Islet precursor cell (in vitro differentiated cells): ENCODE measurements at places on chromosomes 16 and 17.

DNA sequence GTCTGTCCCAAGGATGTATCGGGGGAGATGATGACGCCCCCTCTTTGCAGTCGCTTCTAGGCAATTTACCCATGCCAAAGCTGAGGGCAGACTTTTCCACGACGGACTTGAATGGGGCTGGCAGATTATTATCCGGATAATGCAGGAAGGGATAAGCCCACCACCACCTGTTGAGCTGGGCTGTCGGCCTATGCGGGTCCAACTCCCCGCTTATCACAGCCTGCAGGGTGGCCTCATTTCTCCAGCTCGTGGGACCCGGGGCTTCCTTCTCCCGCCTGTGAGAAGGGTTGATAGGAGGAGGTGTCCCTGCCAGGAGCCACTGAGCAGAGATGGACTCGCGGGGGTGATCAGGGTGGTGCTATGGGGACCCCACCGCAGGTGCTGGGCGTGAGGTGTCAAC is 559 bp downstream of the CACNG5 start:
- DNase-seq, result no peak

- DNase-seq, result no peak
These were observed 228.8 kb downstream of the SEC14L1 start for GRCh38 chr17:77369544-77369971.

- no peak for DNase-seq
These were observed 17.8 kb upstream of the NAGLU start for GRCh38 chr17:42518046-42518754.

- no peak for DNase-seq
These were observed 3.4 kb upstream of the CLEC19A start for GRCh38 chr16:19282101-19282500.

- peak; percentile 98 for DNase-seq
These were observed at the start of gene TP53 for GRCh38 chr17:7687072-7687907. TP53 (minus strand) TSS chr17:7687490; CDS start chr17:7676594, 10,896 bp downstream.

GRCh38 chr16:29767062-29767461 is 11.0 kb upstream of the ZG16 start:
- no peak for DNase-seq

GRCh38 chr16:79229361-79229760 is 371.2 kb downstream of the MAF start:
- no peak for DNase-seq

DNA sequence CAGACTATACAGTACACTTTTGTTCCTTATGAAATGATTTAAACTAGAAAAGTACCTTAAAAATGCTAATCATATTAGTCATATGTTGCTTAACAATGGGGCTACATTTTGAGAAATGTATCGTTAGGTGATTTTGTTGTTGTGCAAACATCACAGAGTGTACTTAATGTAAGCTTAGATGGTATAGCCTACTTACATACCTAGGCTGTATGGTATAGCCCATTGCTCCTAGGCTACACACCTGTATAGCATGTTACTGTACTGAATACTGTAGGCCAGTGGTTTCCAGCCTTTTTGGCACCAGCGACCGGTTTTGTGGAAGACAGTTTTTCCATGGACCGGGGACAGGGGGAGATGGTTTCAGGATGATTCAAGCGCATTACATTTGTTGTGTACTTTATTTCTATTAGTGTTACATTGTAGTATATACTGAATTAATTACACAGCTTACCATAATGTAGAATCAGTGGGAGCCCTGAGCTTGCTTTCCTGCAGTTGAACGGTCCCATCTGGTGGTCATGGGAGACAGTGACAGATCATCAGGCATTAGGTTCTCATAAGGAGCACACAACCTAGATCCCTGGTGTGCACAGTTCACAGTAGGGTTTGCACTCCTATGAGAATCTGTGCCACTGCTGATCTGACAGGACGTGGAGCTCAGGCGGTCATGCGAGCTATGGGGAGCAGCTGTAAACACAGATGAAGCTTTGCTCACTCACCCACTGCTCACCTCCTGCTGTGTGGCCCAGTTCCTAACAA is 35.0 kb upstream of the MRC2 start:
- no peak for DNase-seq

DNA sequence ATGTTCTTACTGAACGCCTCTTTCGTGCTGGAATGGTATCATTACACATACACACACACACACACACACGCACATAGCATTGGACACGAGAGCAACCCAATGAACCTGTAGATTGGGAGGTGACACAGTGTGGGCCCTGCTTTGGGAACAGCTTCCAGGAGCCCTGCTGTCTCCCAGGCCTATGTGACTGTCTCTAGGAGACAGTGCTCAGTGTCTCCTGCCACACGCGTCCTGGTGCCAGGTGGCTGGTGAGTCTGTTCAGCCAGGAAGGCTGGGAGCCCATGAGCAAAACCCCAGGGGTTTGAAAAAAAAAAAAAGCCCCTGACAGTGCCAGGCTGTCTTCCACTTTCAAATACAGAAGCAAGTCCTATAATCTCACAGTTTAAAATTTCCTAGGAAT is 2.4 kb upstream of the SPOP start:
- DNase-seq, result no peak

DNA sequence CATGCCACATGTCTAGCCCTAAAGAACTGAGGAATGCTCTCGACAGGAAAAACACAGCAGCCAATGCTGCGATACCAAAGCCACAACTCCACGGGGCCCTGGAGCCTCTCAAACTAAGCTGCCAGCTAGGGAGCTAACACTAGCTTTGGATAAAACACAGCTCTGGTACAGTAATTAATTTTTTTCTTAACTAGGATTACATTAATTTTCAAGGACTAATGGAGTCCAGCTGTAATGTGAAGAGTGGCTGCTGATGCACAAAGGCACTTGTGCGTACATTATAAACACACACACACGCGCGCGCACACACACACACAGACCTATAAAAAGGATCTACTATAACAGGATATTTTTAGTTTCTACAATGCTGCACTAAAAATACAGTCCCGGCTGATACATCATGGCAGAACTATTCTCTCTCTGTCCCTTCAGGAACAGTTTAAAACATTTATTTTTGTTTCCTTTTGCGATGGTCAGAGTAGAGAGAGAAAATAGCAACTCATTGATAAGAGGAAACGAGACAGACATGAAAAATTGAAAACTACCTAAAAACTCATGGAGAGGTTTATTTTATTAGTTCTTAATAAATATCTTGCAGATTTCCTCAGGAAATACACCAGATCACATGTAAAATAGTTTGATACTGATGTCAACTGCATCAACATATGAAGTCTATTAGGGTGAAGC is 88.5 kb downstream of the SMG6 start:
- DNase-seq, result peak; percentile 73

DNA sequence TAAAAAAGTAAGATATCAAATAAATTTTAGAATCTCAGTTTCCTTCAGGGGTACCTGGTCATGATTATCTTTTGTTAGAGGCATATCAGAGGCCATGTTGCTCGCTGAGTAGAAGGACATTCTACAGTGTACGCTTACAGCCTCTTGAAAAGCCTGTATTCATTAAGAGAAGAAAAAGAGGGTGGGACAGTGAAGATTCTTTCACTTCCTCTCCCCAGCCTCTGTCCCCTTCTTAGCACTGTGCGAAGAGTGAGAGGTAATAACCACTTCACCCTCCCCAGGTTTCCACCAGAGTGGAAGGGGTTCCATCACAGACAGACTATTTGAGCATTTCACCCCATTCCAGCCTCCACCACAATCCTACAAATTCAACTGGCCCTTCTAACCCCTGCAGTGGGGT is 4.8 kb upstream of the LPO start:
- peak; percentile 12 for DNase-seq

- peak; percentile 53 for DNase-seq
These were observed 2.3 kb downstream of the BEAN1 start for GRCh38 chr16:66429290-66429962.

- DNase-seq, result peak; percentile 41
These were observed 10.8 kb downstream of the ARL2BP start for GRCh38 chr16:57255686-57256415.

- no peak for DNase-seq
These were observed 540 bp upstream of the CD300LF start for GRCh38 chr17:74713171-74713755.

DNA sequence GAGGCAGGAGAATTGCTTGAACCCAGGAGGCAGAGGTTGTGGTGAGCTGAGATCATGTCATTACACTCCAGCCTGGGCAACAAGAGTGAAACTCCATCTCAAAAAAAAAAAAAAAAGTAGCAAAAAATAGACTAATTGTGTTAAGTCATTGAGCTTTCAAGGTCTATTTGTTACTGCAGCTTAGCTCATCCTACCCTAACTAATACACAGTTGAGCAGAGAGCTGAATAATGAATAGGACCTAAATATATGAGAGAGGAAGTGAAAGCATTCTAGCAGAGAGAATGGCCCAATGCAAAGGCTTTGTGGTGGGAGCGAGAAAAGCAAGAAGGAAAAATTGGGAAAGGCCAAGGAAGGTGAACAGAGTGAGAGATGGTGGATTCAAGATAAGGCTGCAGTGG is 128.3 kb downstream of the AXIN2 start:
- DNase-seq, result no peak

GRCh38 chr16:51556694-51557340 is 405.7 kb upstream of the SALL1 start:
- DNase-seq, result peak; percentile 68

GRCh38 chr17:39671651-39672521 is 3.6 kb downstream of the PNMT start:
- DNase-seq, result peak; percentile 81

GRCh38 chr17:55405600-55405999 is 16.0 kb downstream of the MMD start:
- no peak for DNase-seq

- DNase-seq, result no peak
These were observed 114.2 kb downstream of the DNAH3 start for GRCh38 chr16:21036471-21036870.

- no peak for DNase-seq
These were observed 8.8 kb downstream of the TPSG1 start for GRCh38 chr16:1216296-1216619.

DNA sequence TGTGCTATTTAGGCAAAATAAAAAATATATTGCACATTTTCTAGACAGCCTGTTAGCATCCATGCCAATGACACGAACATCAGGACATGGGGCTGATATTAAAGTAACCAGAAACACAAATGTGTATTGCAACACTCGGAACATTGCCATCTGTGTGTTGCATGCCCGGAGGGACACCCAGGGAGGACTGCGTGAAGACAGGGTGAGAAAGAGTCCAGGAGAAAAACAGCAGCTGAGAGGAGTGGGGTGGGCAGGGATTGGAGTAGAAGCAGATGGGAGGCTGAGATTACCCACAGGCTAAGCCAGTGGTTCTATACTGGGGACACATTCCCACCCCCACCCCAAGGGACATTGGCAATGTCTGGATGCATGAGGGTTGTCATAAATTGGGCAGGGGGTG is 114.8 kb downstream of the GRIN2A start:
- no peak for DNase-seq

DNA sequence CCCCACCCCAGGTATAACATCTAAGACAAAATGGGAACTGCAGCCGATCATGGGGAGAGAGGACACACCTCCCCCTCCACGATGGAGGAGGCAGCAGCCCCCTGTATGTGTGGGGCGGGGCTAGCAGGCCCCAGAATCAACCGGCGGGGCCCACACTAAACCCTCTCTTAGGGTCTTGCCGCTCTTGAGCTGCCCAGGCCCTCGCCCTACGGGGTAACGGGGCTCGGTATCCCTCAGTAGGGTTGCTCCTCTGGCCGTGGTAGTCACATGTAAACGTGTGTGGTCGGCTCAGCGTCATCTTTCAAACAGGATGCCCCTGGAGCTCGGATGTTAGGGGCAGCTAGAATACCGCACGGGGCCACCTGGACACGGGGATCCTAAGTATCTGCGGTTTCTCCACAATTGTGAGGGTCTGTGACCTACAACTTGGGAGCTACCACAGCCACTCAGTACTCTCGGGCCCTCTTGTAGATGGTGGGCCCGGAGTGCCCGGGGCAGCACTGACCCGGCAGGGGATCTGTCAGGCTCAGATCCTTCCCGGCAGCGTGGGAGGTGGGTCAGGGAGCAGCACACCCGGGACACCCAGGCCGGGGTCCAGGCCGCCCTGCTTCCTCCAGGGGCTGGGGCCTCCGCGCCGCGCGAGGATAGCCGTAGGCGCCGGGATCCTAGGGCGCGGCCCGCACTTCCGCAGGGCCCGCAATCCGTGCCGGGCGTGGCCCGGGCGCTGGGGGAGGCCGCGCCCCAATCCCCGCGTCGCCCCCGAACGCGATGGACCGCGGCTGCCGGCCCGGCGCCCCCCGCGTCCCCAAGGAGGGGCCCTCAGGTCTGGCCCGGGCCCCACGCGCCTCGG is 781 bp downstream of the ARHGDIA start:
- DNase-seq, result peak; percentile 75

- no peak for DNase-seq
These were observed 9.4 kb downstream of the MAP3K14 start for GRCh38 chr17:45307290-45308015.

- no peak for DNase-seq
These were observed 13.7 kb downstream of the ALOX15B start for GRCh38 chr17:8052256-8053252.

DNA sequence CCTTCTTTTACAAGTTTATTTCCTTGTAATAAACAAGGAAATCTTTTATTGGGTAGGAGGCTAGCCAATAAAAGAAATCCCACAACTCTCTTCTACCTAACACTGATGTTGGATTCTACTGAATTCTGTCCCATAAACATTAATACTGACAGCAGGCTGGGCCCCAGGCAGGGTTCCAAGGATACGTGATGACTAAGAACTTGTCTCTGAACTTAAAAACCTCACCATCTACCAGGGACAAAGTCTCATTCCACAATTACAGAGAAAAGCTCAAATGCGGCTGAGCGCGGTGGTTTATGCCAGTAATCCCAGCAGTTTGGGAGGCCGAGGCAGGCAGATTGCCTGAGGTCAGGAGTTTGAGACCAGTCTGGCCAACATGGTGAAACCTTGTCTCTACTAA is 64.9 kb downstream of the ARHGAP17 start:
- DNase-seq, result peak; percentile 5

DNA sequence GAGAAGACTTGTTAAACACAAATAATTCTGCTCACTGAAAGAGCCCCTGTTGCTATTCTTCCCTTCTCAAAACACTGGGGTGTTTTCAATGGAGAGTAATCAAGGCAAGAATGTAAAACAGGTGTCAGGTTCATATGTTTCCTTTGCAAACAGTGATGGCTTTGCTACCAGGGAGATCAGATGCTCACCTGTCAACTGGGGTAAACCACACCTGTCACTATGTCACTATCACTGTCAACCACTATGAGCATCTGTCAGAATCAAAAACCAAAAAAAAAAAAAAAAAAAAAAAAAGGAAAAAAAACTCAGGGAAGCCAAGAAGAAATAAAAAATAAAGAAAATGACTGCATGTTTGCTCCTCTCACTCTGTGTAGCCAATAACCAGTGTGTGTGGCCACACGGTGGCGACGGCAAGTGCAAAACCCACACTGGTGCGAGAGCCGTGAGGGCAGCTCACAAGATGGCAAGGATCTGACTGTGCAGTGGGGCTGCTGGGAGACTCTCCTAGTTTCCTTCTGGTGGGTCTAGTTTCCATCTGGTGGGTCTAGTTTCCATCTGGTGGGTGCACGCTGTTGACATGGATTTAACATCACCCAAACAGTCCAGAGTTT is 22.7 kb downstream of the USP22 start:
- DNase-seq, result no peak

DNA sequence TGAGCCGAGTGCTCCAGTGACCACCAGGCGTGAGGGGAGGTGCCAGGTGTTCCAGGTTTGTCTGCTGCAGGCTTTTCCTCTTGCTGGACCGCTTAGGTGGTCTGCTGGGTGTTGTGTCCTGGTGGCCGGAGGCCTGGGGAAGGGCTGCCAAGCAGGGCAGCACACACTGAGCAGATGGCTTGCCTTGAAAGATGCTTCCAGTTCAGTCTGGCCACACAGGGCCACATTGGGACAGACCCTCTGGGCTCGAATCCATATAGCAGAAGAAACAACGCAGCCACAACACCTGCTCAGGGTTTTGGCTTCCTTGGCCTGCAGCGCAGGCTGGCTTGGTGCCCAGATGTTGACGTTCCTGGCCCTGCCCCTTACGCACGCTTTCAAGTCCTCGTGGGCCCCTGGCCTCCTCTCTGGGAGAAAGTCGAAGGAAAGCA is 24.8 kb downstream of the GINS2 start:
- DNase-seq, result no peak
